Suppressor macrophage treated with lipopolysaccharide for 4 hours (primary cell): ENCODE measurements at places on chromosomes 12 and 14.

DNA sequence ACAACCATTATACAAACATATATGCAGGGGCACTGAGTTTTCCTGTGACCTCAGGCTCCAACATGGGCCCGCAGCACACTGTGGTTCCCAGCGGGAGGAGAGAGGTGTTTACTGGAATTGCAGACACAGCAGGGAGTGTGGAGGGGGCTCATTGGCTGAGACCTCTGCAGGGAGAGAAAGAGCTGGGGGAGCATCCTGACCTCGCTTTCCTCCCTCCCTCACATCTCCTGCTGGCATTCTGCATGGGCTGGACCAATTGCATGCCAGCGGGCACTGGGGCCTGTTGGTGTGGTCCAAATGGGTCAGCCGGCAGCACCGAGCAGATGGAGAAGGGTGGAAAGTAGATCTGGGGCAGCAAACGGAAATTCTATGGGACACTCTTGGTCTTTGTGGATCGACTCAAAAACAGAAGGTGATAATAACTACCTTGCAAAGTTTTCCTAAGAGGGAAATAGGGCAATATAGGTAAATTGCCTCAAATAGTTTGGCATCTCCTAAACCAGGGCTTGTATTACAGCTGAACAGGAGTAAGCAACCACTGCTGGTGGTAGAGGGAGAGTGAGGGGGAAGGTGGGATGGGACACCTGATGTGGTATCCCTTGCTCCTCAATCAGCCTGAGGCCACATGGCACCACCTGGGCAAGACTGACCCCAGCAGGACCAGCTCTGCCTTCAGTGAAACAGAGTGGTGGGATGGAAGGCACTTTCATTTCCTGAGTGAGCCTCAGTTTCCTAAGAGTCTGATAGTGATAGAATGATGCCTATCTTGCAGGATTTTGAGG lies 86.9 kb downstream of the NTF3 start:
- no peak for DNase-seq

- no peak for DNase-seq
Observed at GRCh38 chr12:125287155-125287847, 222.1 kb downstream of the AACS start.

GRCh38 chr12:88253371-88253978 lies 111.4 kb downstream of the TMTC3 start:
- DNase-seq = no peak

- DNase-seq = no peak
Observed at GRCh38 chr12:115166698-115167315, 482.8 kb upstream of the TBX3 start.

DNA sequence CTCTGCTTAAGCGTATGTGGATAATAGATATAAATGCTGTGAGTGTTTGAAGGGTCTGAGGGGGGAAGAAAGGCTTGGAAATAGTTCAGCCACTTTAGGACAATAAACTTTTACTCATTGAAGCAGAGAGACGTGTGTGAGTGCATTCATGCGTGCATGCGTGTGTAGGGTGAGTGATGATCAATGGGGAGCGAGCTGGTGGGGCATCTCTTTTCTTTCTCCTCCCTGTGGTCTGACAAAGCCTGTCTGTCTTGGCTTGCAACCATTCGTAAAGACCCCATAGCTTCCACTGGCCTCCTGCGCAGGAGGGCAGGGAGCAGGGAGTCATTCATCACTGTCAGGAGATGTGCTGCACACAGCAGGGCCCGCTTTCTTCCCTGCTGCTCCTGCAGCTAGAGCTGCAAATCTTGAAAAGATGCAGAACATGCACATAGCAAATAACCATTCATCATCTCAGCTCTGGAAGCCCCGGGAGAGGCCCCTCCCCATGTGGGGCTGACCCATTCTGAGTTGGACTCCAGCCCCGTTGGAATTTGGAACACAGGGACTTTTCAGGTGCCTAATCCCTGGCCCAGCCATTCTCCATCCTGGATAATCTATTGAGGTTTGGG lies 223.2 kb downstream of the PPM1H start:
- DNase-seq = no peak
